ENCODE measurements at places on chromosomes 12 and 14.
A peak's percentile ranks its signal among the peaks of the same experiment; 100 is the strongest.

GRCh38 chr12:72836194-72836593 lies 564.0 kb downstream of the TRHDE start:
- DNase-seq = peak; percentile 27

DNA sequence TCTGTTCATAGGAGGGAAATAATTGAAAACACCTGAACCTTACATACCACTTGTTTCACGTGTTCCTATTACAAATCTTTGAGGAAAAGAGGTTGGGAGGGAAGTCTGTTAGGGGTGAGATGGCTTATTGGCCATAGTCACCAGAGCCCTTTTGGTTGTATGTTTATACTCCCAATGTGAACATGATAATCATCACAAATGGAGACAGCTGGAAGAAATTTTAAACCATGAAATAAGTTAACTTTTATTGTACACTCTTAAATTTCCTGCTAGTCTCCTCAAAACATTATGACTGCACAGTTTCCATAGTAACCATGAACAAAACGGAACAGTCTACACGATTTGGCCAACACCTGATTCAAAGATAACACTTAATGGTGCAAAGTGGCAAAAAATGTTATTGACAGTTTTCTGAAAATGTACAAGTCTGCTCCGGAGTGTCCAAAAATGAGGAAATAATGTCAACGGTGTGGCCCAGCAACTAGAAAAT lies 56.9 kb downstream of the LMNTD1 start:
- DNase-seq = no peak

DNA sequence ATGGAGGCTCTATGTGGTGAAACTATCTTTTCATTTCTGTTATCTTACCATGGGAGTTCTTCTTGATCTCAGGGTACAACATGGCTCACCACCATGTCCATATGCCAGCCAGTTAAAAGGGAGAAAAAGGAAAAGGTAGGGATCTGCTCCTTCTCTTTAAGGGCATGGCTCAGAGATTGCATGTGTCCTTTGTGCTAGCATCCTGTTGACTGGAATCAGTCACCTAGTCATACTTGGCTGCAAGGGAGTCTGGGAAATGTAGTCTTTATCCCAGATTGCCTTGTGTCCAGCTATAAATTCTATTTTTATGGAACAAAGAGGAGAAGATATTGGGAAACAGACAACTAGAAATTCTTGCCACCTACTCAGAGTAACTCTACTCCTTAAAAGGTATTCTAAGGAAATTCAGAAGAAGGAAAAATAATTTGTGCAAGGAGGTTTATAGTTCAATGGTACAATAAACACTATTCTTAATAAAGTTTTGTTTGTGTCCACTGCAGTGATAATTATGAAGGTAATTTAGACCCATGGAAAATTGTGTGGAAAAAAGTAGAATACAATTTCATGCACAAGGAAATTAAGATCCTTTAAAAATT lies 86.4 kb upstream of the RPH3A start:
- DNase-seq = no peak

- no peak for DNase-seq
Observed at GRCh38 chr12:132439333-132439904, 50.5 kb upstream of the FBRSL1 start.

GRCh38 chr14:89219051-89219450 lies 198.0 kb downstream of the FOXN3 start:
- DNase-seq = no peak

DNA sequence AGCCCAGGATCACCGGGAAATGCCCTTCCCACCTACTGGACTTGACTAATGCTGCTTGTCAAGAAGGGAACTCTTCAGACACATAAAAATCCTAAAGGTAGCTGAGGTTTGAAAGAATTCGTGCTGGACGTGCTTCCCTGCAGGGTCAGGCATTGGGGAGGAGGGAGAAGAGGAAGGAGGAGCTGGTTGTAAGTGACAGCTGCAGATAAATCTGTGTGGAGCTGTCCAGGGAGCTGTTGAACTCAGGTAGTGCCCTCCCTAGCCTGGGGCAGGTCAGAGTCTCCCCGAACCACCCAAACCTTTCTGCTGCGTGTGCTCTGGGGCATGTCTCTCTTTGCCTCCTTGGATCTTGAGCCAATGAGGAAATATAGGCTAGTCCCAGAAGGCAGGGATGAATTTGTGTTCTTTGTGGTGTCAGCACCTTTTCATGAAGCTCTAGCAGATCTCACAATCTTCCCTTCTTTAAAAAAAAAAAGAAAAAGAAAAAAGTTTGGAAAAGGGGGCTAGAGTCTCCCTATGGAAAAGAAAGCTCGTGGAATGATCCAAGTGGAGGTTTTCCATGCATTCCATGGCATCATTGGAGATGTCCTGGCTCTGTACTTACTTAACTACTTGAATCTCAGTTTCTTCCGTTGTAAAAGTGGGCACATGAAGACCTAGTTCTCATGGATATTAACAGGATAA lies 23.6 kb upstream of the FOS start:
- DNase-seq = no peak

GRCh38 chr12:54201001-54201794 lies 12.4 kb upstream of the SMUG1 start:
- DNase-seq = peak; percentile 71

- no peak for DNase-seq
Observed at GRCh38 chr12:12901158-12901791, 9.9 kb downstream of the GPRC5A start.

GRCh38 chr14:103520657-103521437 lies 1.8 kb downstream of the CKB start:
- DNase-seq = peak; percentile 81

GRCh38 chr14:45359746-45360145 lies 106.7 kb upstream of the MIS18BP1 start:
- no peak for DNase-seq

GRCh38 chr12:28050606-28051005 lies 78.1 kb upstream of the PTHLH start:
- no peak for DNase-seq

- DNase-seq = no peak
Observed at GRCh38 chr14:102087762-102088011, 843 bp upstream of the HSP90AA1 start.

DNA sequence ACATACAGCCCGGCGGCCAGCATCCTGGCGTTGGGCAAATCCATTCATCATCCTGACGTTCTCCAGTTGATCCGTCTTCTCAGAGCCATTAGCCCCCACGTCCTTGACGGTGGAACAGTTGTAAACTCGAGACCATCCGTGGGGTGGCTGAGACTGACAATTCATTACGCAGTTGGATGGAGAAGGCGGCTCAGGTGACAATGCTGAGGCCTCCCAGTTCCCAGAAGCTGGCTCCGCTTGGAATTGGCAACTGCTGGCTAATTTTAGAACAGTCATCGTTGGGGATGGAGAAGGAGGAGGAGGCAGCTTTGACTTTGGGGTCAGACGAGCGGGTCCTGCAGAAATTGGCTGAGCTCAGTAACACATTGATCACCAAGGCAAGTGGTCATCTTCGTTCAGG lies 186.5 kb downstream of the PHETA1 start:
- no peak for DNase-seq

DNA sequence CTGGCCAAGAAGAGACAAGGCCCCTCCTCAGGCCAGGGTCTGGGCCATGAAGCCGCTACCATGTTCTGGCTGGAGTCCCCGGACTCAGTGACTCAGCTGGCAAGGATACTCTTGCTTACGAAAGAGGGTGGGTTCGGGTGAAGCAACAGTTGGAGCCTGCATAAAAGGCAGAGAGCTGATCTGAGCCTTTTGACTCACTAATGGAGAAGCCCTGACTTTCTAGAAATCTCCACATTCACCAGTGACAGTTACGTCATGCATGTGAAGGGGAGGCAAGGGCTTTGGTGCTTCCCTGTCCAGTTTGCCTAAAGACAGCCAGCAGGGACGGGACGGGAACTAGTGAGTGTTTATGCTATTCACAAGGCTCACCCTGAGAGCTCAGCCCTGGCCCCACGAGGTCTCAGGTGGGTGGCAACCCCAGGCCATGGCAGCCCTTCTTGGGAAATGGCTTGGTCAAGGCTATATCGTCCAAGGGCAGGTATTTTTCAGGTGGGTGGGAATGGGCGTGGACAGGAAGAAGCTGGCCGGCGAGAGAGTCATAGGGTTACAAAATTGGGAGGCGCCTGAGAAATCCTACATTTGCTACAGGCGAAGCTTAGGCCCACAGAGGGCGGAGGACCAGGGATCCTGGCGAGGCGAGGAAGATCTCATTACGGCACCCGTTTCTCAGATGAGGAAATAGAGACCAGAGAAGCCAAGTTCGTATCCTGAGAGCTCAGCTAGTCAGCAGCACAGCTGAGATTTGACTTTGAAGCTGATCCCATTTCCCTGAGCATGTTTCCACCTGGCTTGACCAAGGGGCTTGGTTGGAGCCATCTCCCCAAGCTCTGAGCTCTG lies 314.6 kb downstream of the BCL11B start:
- DNase-seq = no peak

All from NCI-H524 (cell line).